OCI-M1 (cell line): ENCODE measurements at places on chromosomes 7 and 10.

DNA sequence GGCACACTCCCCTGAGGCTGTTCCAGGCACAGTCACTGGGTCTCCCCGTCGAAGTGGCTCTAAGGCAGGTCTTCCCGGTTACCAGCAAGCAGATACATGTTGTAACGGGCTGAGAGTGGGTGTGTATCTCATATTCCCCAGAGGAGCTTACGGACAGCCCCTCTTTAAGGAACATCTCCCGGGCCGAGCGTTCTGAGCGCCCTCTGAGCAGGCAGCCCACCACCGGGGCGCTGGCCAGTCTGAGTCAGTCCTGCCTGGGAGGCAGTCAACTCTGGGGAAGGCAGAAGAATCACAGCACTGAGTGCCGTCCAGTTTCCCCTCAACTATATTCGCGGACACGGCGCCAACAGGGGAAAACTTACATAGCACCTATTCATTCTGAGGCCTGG lies 117.4 kb downstream of the LHPP start:
- DNase-seq, result no peak

DNA sequence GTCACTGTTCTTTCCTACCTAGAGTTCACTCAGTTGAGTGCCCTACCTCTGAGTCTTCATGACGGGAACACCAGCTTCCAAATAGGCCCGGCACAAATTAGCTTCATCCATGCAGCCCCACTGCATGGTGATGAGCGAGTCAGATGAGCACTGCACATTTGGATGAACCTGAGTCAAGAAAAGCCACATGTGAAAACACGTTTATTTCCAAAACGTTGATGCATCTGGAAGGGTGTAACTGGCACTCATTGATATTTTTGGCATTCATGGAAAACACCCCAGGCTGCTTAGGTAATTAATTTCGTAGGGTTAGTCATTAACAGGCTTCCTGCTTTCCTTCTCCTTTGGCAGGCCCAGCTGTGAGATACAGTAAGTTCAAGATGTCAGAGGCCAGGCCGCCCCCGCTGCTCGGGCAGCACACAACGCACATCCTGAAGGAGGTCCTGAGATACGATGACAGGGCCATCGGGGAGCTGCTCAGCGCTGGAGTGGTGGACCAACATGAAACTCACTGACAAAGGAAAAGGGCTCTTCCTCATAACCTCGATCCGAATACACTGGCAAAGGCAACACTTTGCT lies 725.2 kb downstream of the SUGCT start:
- no peak for DNase-seq

- peak; percentile 44 for DNase-seq
Measured at GRCh38 chr7:158828133-158829020, 932 bp downstream of the ESYT2 start.

GRCh38 chr10:47256751-47257336 lies 43.2 kb upstream of the GDF10 start:
- DNase-seq, result no peak

GRCh38 chr10:73908853-73909539 lies 1.9 kb upstream of the PLAU start:
- peak; percentile 93 for DNase-seq

- no peak for DNase-seq
Measured at GRCh38 chr10:26977635-26978034, 116.9 kb upstream of the ABI1 start.

GRCh38 chr10:112498806-112499205 lies 51.8 kb downstream of the VTI1A start:
- peak; percentile 20 for DNase-seq
